CD4-positive, alpha-beta T cell treated with Interleukin-10 for 1 hour (primary cell): ENCODE measurements at places on chromosomes 11 and 22.

GRCh38 chr11:118913411-118914125 lies 12.2 kb downstream of the BCL9L start:
- DNase-seq, result peak; percentile 72

DNA sequence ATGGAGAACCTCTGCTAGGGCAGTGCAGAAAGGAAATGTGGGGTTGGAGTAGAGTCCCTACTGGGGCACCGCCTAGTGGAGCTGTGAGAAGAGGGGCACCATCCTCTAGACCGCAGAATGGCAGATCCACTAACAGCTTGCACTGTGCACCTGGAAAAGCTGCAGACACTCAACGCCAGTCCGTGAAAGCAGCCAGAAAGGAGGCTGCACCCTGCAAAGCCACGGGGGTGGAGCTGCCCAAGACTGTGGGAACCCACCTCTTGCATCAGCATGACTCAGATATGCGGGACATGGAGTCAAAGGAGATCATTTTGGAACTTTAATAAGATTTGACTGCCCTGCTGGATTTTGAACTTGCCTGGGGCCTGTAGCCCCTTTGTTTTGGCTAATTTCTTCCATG lies 8.7 kb downstream of the TSKU start:
- DNase-seq, result no peak

DNA sequence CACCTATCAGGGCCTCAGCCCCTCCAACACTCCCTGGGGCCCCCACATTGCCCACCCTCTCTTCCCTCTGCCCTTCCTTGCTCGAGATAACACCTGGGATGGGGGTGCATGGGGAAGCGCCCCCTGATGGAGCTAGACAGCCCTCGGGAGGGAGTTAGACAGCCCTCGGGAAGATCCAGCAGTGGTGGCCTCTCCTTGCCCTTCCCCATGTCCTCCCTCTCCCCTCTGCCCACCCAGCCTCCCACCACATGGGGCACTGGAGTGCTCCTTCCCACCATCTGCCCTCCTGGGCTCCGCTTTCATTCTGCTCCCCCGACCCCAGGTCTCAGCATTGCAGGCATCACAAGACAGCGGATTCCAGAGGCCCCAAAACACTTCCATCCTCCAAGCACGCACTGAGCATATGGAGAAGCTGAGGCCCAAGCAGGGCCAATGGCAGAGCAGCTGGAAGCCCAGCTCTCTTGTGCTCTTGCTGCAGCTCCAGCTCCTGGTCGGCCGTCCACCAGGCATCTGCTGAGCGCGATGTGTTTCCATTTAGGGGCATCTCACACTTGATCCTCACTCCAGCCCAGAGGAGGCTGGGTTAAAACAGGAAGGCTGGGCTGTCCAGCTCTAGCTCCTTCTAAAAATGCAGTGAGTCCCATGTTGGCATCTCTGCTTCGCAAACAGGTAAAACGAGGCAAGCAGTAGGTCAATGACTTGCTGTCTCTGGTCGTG lies 65.6 kb downstream of the IGLL1 start:
- DNase-seq, result no peak

DNA sequence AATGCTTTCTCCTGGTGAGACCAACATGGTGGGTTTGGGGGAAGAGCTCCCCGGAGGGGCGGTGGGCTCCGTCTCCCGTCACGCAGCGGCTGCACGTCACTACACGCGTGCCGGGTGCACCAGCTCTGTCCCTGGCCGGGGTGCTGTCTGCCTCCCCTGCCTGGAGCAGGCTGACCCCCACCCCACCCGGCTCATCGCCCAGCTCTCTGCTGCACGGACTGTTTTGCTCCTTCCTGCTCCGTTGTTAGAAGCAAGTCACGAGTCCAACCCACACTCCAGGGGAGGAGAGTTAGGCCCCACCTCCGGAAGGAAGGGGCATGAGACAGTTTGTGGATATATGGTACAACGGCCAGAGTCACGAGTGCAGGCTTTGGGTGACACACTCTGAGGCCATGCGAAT lies 364.9 kb downstream of the BRD1 start:
- no peak for DNase-seq

DNA sequence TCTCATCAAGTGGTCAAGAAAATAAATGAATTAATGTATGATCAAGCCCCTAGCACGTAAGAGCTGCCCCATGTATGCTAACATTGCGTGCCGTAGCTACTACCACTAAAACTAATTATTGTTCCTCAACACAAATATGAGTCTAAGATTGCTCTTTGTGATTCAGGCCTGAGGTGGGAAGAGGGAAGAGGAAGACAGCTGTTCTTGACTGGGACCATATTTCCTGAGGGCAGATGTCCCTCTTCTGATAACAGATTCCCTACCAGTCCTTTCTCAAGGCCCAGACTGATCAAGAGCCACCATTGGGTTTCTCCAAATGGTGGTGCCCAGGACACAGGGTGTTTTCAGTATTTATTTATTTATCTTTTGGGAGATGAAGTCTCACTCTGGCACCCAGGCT lies 87.2 kb upstream of the CADM1 start:
- no peak for DNase-seq

GRCh38 chr11:82936261-82936660 lies 34.7 kb downstream of the DDIAS start:
- no peak for DNase-seq

GRCh38 chr11:128837627-128838026 lies 29.5 kb downstream of the KCNJ1 start:
- peak; percentile 32 for DNase-seq

DNA sequence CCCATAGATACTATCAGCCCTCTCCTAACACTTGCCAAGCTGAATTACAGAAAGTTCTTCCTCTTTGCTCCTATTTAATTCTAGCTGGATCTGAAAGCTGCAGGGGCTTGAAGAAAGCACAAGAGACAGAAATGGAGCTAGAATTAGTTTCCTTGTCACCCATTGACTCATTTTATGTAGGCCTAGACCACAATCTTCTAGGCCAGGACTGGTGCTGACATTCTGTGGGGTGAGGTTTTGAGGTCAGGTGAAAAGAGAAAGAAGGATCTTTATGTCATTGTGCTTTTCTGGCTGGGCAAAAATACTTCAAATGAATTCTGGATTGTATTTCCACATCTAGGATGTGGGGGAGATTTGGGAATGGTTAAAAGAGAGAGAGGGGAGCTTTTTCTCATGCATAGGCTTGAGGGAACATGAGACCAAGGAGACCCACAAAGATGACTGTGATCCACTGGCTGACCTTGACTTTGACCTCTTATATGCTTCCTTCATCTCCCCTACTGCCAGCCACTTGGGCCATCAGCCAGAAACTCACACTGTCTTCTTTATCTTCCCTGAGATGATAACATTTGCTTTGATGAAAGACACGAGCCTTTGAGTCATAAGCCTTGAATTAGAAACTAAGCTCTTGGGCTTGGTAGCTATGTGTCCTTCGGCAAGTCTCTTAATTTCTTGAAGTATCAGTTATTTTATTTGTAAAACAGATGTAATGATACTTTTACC lies 274.9 kb upstream of the CADM1 start:
- no peak for DNase-seq

DNA sequence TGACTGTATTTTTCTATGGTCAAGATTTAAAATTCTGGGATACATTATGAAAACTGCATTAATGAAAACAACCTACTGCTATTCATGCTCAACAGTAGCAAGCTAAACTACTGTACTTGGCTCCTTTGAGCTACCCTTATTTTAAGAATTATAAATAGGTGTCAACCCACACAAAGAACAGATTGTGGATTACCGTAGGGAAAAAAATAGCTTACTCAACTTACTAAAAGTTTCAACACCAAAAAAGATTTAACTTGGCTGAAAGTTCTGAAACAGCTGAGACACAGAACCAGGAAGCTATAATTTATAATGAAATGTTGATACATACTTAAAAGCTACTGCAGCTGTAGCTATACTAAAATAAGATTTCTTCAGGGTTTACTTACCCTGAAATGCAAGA lies 10.1 kb downstream of the LIN7C start:
- no peak for DNase-seq

GRCh38 chr11:71554996-71555395 lies 6.8 kb downstream of the KRTAP5-9 start:
- no peak for DNase-seq

DNA sequence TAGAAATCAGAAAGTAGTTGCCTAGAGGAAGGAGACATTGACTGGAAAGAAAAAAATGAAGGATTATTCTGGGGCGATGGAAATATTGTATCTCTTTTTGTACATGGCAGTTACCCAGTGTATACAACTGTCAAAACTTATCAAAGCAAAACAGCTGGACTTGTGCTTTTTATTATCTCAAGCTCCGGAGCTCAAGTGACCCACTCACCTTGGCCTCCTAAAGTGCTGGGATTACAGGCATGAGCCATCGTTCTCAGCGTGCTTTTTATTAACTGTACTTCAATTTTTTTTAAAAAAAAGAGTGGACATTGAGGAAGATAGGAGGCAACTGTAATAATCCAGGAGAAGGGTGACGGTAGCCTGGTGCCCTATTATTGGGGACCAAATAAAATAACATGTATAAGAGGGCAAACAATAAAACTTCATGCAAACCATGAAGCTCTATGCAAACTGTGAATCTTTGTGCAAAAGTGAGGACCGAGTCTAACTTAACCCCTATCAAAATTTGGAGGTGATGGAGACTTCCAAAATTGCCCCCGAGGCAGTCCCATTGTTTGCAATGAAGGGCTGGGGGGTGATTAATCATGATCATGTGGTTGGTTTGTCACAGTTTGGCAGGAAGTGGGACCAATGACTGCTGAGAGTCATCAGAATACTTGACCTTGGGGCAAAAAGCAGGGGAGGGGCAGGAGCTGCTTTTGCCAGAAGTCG lies 23.5 kb downstream of the FZD4 start:
- no peak for DNase-seq

GRCh38 chr11:9494316-9494715 lies 33.5 kb downstream of the ZNF143 start:
- DNase-seq, result no peak

DNA sequence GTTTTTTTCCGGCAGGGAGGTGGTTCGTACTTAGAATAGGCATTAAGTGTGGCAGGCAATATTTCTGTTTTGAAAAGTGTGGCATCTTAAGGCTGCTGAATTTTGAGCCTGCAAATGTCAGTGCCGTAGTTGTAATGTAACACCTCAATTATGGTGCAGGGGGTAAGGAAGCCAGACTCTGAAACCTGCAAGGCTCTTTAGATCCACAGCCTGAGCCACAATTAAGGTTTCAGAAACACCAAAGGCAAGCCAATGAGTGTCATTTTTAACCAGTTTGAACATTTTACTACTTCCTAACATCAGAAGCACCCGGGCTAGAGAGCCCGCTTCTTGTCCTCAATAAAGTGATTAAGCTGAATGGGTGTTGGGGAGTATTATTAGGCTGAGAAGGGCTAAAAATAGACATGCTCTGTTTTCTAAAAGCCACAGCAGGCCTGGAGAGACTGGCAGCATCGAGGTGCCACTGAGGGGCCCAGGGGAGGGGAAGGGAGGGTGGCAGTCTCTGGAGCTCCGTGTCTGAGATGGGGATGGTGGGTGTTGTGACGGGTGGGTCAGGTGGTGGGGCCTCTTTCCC lies 113.4 kb downstream of the ZBTB16 start:
- DNase-seq, result no peak

- no peak for DNase-seq
Measured at GRCh38 chr11:41458641-41459040, 811 bp downstream of the LRRC4C start.

DNA sequence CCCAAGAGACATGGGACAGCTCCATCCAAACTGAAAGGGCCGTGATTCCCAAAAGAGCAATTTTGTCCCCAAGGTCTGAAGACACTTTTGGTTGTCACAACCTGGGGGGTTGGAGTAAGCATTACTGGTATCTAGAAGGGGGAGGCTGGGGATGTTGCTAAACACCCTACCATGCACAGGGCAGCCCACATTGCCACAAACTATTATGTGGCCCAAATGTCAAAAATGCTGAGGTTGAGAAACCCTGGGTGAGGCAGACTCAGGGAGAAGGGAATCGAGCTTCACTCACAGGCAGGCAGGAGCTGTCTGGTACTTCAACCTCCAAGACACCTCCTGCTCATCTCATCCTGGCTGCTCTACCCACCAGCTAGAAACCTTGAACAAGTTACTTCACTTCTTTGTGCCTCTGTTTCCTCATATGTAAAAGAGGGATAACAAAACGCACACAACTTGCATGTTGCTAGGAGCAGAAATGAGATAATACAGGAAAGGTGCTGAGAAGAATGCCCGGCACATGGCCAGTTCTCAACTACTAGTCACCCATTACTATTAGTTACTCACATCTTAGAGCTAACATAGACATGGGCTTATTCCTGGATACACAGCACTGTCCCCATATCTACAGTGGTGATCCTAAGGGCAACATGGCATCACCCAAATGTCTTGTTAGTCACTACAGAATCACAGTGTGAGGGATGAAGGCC lies 8.8 kb downstream of the SERPIND1 start:
- no peak for DNase-seq

DNA sequence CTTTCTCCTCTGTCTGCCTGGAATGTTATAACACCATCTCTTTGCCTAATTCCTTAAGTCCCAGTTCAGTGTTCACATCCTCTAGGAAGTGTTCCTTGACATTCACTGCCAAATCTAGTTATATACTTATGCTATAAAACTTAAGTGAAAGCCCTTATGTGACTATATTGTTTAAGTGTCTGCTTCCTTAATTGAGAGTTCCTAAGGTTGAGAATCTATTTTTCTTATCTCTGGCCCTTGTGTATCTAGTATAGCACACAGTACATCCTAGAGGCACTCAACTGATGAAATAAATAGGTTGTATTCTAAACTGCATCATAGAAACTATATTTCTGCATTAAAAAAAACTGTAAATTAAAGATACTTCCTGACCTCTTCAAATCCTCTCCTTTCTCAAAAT lies 16.9 kb downstream of the KMT5B start:
- DNase-seq, result no peak

GRCh38 chr11:2943711-2944118 lies 14.5 kb upstream of the PHLDA2 start:
- DNase-seq, result no peak

DNA sequence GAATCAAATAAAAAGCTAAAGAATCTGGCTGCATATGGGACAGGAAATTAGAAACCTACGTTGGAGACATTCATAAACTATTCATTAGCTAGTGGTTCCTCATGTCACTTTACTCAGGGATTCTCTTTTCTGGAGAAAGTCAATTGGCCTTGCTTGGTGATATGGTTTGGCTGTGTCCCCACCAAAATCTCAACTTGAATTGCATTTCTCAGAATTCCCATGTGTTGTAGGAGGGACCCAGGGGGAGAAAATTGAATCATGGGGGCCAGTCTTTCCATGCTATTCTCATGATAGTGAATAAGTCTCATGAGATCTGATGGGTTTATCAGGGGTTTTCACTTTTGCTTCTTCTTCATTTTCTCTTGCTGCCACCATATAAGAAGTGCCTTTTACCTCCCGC lies 91.2 kb upstream of the CD44 start:
- DNase-seq, result no peak

GRCh38 chr11:65616575-65617001 lies 1.0 kb downstream of the PCNX3 start:
- peak; percentile 26 for DNase-seq

DNA sequence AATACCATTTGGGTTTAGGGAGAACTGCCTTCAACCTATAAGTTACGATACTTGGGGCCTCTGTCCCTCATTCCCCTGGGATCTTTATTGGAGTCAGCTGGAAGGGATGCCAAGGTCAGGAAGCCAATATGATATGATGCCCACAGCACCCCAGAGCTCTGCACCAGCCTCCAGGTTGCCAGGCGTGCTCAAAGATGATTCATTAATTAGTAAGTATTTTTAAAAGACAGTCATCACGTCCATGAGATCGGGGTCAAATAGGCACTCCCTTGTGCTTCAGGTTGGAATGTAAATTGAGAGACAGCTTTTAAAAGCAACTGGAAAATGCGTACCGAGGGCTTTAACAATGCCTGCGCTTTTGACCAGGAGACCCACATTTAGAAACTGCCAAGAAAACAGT lies 57.0 kb upstream of the CD5 start:
- DNase-seq, result no peak

GRCh38 chr11:71580057-71581003 lies 2.3 kb downstream of the KRTAP5-11 start:
- DNase-seq, result peak; percentile 30
